NCI-H2029 treated with DMSO at 0.1 percent for 48 hours (cell line): ENCODE measurements at places on chromosomes 1 and 21.
A peak's percentile ranks its signal among the peaks of the same experiment; 100 is the strongest.

- no peak for DNase-seq
Observed at GRCh38 chr1:8133657-8134430, 107.7 kb upstream of the ERRFI1 start.

GRCh38 chr1:58722414-58722813 lies 22.6 kb upstream of the MYSM1 start:
- DNase-seq = no peak

- DNase-seq = no peak
Observed at GRCh38 chr1:4267381-4268261, 367.5 kb upstream of the C1orf174 start.

DNA sequence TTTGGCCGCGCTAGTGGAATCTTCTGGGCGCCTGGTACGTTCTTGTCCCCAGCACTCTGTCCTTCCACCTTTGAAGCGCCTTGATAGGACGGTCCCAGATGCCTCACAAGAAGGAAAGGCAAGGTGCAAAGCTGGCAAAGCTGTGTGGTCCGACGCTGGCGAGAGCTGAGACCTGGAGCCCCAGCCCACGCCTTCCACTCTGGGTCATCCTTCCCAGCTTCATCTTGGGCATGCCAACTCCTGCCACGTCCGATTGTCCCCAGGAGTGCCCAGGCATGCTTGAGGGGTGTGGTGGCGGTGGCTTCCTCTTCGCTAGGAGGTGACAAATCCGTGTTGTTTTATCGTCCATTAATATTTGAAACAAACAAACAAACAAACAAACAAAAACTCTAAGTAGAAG lies 123.9 kb upstream of the DPYD start:
- DNase-seq = no peak

GRCh38 chr1:171622152-171622462 lies at the start of gene MYOCOS:
MYOCOS (plus strand) TSS chr1:171622243; CDS start chr1:171623884, 1,641 bp downstream.
- DNase-seq = no peak

DNA sequence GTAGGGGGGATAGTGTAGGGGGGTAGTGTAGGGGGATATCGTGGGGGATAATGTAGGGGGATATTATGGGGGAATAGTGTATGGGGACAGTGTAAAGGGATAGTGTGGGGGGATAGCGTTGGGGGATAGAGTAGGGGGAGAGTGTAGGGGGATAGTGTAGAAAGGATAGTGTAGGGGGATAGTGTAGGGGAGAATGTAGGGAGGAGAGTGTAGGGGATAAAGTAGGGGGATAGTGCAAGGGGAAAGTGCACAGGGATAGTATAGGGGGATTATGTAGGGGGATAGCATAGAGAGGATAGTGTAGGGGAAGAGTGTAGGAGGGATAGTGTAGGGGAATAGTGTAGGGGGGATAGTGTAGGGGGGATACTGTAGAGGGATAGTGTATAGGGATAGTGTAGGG lies 12.3 kb upstream of the ARF1 start:
- no peak for DNase-seq

DNA sequence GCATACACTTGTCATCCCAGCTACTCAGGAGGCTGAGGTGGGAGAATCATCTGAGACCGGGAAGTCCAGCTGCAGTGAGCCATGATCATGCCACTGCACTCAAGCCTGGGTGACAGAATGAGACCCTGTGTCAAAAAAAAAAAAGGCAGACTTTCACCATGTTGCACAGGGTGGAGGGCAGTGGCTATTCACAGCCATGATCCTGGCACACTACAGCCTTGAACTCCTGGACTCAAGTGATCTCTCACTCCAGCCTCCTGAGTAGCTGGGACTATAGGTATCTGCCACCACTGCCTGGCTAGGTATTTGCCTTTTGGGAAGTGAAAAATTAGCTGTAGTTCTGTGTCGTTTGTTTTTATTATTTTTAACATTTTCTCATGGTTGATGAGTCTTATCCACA lies 19.1 kb downstream of the SPATA45 start:
- DNase-seq = no peak

GRCh38 chr1:41574842-41575241 lies 90.4 kb upstream of the EDN2 start:
- DNase-seq = no peak

- no peak for DNase-seq
Observed at GRCh38 chr21:30271156-30271555, 11.6 kb downstream of the KRTAP24-1 start.

- DNase-seq = no peak
Observed at GRCh38 chr1:90768826-90769225, 51.7 kb upstream of the BARHL2 start.

DNA sequence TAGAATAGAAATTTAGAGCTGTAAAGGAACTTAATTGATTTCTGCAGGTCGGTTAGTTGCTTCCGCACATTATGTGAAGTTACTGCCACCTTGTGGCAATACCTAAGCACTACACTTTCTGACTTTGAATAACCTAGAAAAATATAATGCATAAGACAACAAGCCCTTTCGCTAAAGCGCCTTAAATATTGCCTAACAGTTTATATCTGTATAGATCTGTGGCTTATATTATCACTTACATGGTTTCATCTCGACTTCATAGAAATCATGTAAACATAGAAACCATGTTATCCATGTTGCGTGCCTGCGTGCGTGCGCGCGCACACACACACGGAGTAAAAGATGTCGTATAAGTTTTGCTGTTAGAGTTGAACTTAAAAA lies 10.9 kb upstream of the IFI16 start:
- peak; percentile 72 for DNase-seq

GRCh38 chr1:152858062-152858461 lies 1.7 kb upstream of the LCE7A start:
- DNase-seq = no peak

- no peak for DNase-seq
Observed at GRCh38 chr1:116748272-116748671, 6.0 kb upstream of the CD2 start.

- no peak for DNase-seq
Observed at GRCh38 chr1:43945674-43946235, 995 bp upstream of the IPO13 start.

GRCh38 chr1:235597867-235598553 lies 51.6 kb downstream of the GNG4 start:
- DNase-seq = no peak

GRCh38 chr1:78360584-78360983 lies 130.2 kb upstream of the PTGFR start:
- DNase-seq = no peak
